Stimulated activated CD4-positive, alpha-beta T cell treated with anti-CD3 and anti-CD28 coated beads, Interleukin-1b, Interleukin-23, amount 100 ng/mL, for 4 hours (primary cell): ENCODE measurements at places on chromosomes 5 and 9.

- DNase-seq: no peak
Measured at GRCh38 chr5:104345222-104346016, 782.8 kb upstream of the NUDT12 start.

DNA sequence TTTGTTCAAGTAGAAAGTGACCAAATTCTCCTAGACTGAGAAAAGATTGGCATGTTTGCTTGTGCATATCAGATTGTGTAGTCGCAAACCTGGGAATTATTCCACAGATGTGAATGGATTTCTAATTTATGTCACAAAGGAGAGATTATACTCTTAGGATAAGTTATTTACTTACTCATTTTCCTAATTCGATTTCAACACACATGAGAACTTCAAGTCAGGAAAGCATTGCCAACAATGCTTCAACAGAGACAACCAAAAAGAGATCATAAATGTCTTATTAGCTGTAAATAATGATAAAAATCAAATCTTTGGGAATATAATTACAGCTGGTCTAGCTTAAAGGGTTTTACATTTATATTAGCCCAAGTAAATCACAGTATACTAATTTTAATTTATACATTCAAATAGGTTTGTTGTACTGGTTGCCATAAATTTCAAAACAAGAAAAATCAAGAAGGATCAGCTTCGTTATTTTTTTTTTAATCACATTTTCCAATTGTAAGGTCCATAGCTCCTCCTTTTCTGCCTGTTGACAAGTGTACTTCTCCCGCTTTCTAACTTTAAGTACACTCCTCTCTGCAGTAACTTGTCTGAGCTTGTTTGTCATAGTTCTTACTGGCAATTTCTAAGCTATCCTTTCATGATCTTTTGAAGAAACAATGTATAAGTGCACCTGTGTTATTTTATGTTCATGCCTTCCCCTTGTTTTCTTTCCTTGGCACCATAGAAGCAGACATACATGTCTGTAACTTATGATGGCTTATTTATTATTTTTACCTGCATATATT lies 246.6 kb downstream of the DEPDC1B start:
- no peak for DNase-seq

DNA sequence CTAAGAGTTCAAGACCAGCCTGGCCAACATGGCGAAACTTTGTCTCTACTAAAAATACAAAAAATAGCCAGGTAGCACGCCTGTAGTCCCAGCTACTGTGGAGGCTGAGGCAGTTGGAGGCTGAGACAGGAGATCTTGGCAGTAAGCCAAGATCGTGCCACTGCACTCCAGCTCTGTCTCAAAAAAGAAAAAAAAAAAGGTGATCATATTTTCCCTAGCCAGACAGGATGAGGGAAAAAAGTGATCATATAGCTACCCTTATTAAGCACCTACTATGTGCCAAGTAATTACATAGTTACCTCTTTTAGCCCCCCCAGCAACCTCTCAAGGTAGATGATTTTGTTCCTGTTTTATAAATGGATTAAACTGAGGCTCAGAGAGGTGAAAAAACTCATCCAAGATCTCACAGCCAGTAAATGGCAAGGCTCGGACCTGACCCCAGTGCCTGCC lies 18.1 kb upstream of the RPL26L1 start:
- DNase-seq: no peak

- DNase-seq: no peak
Measured at GRCh38 chr5:25646421-25647341, 1001.9 kb upstream of the CDH10 start.

DNA sequence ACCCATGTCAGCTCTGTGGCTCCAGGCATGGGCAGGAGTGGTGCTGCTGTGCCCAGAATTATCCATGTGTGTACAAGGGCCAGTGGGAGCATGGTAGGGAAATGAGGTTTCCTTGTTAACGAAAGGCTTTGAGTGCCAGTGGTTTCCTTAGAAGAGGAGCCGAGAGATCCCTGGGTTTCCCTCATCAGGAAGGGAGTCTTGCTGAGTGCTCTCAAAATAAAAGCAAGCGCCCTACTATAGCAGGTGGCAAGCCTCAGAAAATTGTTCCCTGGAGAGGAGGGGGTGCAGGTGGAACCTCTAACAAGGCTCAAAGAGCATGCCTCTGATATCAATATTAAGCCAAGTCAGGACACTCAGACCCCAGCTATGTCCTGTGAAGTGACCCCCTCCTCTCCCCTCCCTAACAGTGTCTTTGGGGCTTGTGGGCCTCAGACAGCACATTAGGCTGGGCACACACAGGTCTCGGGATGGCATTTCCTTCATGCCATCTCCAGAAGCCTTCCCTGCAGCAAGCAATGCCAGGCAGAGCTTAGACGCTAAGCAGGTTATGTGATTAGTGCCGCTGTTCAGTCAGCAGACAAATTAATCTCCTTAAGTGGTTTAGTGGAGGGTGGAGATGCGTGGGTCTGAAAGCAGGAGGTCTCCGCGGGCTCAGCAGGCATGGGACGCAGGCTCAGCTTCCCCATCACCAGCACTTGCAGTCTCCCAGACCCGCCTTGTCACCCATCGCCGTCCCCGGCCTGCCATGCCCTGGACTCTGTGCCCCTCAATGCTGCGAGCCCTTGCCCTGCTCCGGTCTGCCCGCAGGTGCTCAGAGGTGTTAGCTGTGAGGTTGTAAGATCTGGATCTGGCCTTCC lies 60.0 kb upstream of the RARS1 start:
- no peak for DNase-seq

DNA sequence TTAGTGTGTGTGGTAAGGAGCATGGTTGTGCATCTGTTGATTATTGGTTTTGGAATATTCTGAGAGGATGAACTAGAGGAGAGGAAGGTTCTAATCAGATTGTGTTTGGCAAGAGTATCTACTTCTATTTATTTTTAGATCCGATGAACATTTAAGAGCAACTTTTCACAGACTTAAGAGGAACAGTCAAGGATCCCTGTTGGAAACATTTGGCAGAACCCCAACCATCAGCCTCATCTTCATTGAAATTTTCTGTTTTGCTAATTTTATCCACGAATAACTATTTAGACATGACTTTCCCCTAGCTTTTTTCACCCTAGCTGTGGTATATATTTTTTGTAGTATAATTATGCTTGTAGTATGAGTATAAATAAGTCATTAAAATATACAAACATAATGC lies 868.5 kb downstream of the MAT2B start:
- no peak for DNase-seq

GRCh38 chr9:108512426-108513173 lies 343.2 kb downstream of the ACTL7B start:
- no peak for DNase-seq

DNA sequence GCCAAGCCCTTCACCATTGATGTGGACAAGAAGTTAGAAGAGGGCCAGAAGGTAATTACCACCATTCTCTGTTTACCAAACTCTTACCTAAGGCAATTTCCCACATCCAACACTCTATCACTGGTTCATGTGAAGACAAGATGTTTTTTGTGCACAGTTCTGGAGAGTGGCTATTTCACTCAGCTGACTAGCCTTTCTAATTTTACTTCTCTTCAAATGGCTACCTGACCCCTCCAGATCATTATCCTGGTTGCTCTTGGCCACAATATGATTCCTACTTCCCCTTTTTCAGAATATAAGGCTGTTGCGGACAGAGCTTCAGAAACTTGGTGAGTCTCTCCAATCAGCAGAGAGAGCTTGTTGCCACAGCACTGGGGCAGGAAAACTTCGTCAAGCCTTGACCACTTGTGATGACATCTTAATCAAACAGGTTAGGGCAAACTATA lies 7.1 kb downstream of the KIF20A start:
- DNase-seq: no peak

GRCh38 chr5:157175071-157175612 lies 5.5 kb upstream of the ITK start:
- DNase-seq: no peak

GRCh38 chr9:74358959-74359358 lies 138.2 kb upstream of the RORB start:
- DNase-seq: no peak
